ENCODE measurements at places on chromosomes 1 and 21.

DNA sequence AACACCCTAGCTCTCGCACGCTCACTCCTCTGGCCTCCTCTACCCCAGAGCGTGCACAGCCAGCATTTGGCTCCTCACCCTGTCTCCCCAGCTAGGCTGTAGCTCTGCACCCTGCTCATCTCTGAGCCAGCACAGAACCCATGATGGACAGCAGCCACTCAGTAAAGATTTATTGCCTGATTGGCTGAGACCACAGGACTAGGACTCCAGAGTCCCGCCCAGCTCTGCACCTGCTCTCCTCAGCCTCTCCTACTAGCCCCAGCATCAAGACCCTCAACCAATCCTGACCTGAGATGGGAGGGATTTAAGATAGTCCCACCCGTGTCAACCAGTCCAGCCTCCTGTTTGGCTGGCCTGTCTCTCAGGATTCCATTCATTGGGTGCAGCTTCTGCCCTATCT, 9.3 kb downstream of the C1QB start:
- DNase-seq = no peak

DNA sequence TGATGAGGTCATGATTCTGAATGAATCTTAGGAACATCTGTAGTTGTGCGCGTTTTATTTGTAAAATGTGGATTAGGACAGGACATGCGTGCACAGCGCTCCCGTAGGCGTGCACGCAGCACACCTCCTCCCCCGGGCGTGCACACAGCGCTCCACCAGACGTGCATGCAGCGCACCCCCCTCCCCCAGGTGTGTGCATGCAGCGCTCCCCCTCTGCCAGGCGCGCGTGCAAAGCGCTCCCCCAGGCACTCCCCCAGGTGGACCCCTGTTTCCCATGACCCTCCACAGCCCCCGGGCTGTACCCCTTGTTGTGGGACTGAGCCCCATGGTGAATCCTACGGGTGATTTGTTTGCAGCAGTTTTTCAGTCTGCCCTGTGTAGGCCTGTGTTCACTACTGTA, 61.6 kb downstream of the S100B start:
- DNase-seq = no peak

- DNase-seq = no peak
These were observed 34.1 kb upstream of the SLC25A33 start for GRCh38 chr1:9505143-9505542.

DNA sequence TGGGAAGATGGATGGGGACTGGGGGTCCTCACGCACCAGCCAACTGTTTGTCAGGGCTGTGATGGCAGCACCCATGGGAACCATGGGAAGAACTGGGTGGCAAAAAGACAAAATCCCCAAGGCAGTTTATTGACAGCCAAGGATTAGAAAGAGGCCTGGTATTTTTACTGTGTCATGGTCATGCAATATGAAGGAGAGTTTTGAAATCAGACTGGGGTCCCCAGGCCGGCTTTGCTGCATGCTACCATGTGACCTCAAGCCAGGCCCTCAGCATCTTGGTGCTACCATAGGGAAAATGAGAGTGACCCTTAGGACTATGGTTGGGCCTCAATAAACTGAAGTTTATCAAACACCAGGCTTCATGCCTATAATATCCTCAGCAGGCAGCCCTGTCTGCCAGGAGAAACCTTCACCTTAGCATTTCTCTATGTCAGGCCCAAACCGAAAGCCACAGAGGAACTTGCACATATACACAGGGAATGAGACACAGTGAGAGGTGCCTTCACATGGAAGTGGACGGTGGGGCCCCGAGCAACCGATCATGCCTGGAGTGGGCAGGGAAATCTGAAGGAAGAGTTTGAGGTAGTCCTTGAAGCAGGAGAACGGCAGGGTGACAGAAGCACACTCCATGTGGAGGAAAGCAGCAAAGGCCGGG, 203.2 kb downstream of the HIVEP3 start:
- no peak for DNase-seq

- DNase-seq = no peak
These were observed 5.3 kb downstream of the UAP1 start for GRCh38 chr1:162566870-162567269.

- DNase-seq = no peak
These were observed 303.8 kb downstream of the DISC1 start for GRCh38 chr1:231930257-231930947.

GRCh38 chr1:81044708-81045107, 756.0 kb upstream of the ADGRL2 start:
- no peak for DNase-seq

DNA sequence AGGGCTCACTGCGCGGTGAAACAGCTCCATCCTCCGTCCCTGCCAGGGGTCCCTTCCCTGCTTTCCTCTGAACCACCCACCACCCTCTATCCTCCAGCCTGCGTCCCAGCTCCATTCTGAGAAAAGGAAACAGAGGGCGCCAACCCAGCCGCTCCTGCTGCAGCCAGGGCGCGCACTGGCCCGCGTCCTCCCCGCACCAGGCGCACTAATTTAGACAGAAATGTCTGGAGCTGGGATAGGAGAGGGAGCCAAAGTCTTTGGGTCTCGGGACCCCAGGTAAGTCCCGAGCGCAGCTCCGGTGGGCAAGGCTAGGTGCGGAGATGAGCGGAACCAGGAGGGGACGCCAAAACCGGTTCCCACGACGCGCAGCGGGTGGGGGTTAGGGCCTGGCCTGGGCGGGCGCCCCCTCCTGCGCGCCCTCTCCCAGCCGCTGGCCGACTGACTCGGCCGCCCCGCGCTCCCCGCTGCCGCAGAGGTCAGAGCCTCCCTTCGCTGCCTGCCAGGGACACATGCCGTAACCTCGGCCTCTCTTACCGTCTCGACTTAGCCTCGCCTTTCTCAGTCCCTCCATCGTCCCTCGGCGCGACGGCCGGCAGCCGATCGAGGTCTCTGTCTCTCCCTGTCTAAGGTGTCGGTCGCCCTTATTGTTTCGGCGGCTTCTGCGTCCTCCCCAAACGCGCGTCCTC, 2.0 kb downstream of the CAMK2N1 start:
- DNase-seq = no peak

GRCh38 chr1:151501474-151501873, 9.7 kb upstream of the CGN start:
- DNase-seq = no peak

DNA sequence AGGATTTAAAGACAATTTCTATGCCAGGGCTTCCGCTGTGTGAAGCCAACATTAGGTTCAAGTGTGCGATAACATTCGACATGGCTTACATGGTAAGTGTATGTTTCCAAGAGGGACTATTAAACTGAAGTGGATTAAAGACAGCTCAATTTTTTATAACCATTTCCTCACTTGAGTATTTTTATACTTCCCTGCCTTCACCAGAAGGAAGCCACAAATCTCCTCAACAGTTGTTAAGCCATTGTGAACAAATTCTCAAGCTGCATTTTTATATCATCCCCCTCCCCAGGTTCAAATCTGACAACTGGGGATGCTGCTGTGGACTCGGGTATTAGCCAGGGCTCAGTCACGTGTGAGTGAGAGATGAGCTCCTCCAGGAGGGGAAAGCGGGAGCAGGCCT, 116.3 kb downstream of the RHOU start:
- no peak for DNase-seq

DNA sequence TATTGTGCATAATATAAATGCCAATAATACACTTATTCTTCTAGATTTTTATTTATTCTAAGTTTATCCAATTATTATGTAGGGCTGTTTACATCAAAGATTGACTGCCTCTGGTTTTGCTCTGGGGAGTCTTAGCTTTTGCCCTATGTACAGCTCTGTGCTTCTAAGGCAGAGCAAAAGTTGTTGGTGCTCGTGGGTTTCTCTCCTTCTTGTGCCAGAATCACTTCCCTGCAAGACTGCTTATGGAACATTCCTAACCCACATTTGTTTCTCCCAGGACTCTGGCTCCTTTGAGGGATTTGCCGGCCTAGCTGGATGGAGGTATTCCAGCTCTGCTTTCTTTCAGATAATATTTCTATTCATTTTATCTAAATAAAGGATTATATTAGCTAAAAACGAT, 849.1 kb downstream of the USP25 start:
- DNase-seq = no peak

DNA sequence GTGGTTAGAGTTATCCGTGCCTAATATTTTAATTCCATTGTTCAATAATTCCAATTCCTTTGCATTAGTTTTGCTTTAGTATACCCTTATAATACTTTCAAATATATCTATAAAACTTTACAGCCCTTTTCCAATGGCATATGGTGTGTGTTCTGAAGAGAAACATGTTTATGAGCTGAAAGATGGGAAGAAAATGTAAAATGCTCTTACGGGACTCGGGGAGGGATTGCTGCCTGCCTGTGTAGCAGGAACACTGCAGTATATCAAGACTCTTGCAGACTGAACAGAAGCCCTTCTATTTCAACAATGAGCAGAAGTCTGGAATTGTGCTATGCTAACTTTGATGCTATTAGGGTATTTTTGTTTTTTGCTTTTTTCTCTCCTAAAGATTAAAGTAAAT, 406.8 kb downstream of the PTBP2 start:
- DNase-seq = no peak

- no peak for DNase-seq
These were observed 39.7 kb downstream of the UBE2U start for GRCh38 chr1:64242895-64243756.

DNA sequence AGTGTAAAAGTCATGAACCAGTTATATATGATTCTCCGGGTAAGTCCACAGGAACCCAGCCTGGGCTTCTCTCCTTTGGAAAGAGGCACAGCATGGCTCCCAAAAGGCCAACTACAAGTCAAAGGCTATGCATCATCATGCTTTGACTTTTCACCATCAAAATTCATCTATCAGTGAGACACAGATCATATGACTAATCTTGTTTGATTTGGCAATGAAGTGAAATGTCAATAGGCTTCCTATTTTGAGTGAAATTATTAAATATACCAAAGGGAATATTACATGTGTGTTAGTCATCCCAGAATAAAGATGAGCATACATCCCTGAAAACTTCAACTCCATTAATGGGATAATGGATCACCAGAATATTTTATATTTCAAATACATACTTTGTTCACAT, 83.5 kb upstream of the ADGRL2 start:
- no peak for DNase-seq

DNA sequence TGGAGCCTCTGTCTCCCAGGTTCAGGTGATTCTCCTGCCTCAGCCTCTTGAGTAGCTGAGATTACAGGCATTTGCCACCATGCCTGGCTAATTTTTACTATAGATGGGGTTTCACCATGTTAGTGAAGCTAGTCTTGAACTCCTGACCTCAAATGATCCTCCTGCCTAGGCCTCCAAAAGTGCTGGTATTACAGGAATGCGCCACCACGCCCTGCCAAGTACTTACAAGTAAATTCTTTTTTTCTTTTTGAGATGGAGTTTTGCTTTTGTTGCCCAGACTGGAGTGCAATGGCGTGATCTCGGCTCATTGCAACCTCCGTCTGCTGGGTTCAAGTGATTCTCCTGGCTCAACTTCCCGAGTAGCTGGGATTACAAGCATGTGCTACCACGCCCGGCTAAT, 42.5 kb downstream of the RPRD2 start:
- DNase-seq = no peak

DNA sequence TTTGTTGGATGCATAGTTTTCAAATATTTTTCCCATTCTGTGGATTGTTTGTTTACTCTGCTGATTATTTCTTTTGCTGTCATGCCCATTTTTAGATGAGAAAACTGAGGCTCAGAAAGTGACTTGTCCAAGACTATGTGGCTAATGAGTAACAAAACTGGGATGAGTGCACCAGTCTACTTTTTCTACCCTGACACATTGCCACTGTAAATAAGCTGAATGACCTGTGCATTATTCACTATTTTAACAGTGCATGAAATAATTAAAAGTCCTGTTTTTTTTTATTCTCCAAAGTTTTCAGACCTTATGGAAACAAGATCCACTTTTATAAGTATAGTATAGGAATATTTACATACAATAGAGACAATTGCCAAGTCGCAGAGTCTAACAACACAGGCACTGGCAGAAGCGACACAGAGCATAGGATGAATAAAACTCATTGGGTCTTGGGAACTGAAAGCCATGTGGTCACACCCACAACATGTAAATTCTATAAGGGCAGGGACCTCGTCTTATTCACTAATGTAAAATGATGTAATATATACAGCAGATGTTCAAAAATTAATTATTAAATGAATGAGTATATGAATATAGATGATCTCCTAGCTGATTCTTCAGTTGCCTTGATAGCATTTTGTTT, 45.2 kb downstream of the HLX start:
- DNase-seq = no peak

GRCh38 chr1:175262621-175263020, 70.0 kb upstream of the KIAA0040 start:
- DNase-seq = no peak

- DNase-seq = no peak
These were observed 64.9 kb downstream of the SLC45A1 start for GRCh38 chr1:8382608-8383505.
